Stimulated activated memory B cell treated with anti-CD40 and anti-IgM and Interleukin-4, amounts not matched to agents 10 μg/mL and 1 μg/mL and 100 μg/mL, for 72 hours (primary cell): ENCODE measurements at places on chromosomes 2 and 18.

DNA sequence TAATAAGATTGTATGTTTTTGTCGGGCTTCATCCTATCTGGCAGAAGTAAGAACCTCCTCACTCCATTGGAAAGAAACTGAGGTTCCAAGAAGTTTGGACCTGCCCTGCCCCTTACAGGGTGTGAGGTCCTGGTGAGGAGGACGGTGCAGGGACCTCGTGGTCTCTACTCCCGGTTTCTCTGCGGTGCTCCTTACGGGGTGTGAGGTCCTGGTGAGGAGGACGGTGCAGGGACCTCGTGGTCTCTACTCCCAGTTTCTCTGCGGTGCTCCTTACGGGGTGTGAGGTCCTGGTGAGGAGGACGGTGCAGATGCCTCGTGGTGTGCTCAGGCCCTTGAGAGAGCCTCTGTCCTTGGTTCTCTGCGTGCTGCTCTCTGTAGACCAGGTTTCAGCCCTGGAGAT lies 5.2 kb downstream of the CTDP1 start:
- no peak for ATAC-seq

DNA sequence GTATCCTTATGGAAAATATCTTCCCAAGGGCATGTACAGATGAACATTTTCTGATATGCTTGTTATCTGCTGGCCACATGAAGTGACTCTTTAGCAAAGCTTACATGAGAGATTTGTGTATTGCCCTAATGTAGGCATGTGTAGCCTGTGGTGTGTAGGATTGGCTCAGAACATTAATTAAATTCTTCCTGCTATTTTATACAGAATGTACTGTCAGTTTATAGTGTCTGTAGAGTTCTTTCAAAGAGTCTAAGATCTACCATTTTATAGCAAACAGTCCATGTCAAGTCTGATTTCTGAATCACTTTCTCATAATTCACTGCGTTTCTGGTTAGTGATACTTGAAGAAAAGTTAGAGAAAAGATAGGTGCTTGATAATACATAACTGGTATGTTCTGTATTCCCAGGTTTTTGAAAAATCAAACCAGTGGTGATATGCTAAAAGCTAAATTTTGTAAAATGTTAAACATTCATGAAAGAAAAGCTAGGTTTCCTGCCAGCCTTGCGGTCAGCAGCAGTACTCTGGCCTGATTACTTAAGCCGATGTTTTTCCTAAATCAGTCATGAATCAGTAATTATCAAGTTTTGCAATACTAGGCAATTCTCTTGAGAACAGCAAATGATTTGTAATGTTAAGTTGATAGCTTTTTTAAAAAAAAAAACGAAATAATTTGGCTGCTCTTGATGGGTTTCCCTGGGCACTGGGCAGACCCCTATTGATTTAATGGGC lies 30.9 kb upstream of the EFEMP1 start:
- no peak for ATAC-seq

GRCh38 chr2:230130668-230131364 lies 62.1 kb upstream of the SLC16A14 start:
- ATAC-seq = no peak

DNA sequence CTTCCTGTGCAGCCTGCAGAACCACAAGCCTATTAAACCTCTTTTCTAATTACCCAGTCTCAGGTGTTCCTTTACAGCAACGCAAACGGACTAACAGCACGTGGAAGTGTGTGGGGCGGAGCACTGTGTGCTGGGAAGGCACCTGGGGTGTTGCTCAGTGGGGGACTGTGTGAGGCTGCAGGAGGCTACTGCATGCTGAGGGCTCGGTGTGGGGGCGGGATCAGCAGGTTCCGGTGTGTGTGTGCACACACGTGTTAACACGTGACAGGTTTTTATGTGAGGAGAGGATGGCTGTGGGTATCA lies 58.9 kb downstream of the ANKMY1 start:
- no peak for ATAC-seq

DNA sequence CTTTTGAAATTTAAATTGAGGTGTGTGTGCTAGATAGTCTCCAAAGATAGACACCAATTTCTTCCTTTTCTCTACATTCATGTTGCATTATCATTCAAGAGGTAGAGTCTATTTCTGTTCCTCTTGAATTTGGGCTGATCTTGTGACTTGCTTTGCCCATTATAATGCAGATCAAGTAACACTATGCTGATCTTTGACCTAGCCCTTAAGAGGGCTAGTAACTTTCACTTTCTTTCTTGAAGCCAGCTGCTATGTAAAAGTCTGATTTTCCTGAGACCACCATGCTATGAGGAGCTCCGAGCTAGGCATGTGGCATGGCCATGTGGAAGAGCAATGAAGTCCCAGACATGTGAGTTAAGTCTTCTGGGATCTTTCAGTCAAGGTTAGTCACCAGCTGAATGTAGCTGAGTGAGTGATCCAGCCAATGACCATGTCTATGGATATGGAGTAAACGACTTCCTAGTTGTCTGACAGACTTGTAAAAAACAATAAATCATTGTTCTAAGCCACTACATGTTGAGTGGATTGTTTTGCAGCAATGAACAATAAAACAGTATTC lies 189.4 kb upstream of the CWC22 start:
- ATAC-seq = no peak

GRCh38 chr2:136209561-136210454 lies 91.9 kb upstream of the CXCR4 start:
- no peak for ATAC-seq

- peak; percentile 52 for ATAC-seq
Measured at GRCh38 chr2:218995972-218996711, 2.9 kb upstream of the CRYBA2 start.

DNA sequence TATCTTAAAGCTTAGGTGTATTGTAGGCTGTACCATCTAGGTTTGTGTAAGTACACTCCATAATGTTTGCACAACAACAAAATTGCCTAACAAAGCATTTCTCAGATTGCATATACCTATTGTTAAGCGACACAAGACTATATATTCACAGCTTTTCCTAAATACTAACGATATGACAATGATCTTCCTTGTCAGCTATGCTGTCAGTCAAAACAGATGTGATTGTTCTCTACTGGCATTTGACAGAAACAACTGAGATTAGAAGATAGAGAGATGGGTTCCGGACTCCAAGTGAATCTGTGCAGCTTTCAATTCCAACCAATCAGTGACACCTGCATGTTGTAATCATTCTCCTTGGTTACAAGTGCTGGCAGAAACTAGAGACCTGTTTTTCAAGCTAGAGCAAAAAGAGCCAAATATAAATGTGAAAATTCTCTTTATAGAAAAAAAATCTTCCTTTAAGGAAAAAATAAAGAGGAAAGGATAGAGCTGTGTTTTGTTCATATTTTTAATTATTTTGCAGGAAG lies 1232.3 kb upstream of the SLC39A10 start:
- ATAC-seq = no peak

- ATAC-seq = no peak
Measured at GRCh38 chr2:168811696-168812095, 9.3 kb downstream of the NOSTRIN start.

- no peak for ATAC-seq
Measured at GRCh38 chr2:182946958-182947369, 80.5 kb upstream of the FRZB start.

- no peak for ATAC-seq
Measured at GRCh38 chr2:46988733-46989481, 73.3 kb upstream of the MCFD2 start.

DNA sequence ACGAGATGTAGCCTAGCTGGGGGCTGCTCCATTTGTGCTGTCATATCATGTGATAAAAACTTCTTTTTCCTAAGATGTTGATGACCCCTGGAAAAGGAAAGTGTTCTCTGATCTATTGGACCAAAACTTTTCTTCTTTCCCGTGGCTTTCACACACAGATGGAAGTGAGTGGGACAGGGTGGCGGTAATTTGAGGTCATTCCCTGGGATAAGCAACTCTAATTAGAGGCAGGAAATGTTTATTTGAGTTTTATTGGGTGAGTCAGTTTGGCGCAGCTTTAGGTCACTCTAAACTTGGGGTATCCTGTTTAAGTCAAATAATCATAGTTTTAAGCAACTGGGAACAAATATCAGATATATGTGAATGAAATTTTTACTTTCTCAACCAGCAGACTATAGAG lies 221.0 kb upstream of the EPAS1 start:
- no peak for ATAC-seq

DNA sequence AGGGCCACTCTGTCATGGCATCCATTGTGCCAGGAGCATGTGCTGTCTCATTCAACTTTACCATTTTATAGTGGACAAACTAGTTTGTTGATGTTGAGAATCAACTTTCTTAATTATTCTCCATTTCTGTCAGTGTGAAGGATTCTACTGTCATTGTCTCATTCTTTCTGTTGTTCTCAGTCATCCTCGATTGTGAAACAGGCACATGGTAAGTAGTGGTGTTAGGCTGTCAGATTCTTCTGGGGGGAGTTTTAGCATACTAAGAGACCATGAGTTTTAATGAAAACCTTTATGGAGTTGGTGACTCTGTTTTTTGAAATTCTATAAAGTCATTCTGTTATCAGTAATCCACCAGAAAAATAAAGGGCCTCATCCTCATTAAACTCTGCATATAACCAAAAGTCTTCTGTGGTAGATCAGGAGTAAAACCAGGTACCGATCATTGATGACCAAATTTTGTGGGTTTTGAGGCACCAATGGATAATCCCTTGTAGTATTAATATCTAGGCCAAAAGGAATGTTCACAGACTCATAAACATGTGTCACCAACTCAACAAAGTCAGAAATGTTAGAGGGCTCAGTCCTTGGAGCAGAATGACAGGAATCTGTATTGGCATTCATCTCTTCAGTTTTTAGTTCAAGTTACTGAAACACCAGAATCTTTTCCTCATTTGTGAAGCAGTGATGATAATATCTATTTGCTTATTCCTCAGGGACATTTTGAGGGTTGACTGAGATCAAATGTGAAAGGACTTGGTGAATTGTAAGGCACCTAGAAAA lies 73.2 kb downstream of the CERS6 start:
- no peak for ATAC-seq

GRCh38 chr2:53636596-53636995 lies 131.0 kb upstream of the CHAC2 start:
- no peak for ATAC-seq

DNA sequence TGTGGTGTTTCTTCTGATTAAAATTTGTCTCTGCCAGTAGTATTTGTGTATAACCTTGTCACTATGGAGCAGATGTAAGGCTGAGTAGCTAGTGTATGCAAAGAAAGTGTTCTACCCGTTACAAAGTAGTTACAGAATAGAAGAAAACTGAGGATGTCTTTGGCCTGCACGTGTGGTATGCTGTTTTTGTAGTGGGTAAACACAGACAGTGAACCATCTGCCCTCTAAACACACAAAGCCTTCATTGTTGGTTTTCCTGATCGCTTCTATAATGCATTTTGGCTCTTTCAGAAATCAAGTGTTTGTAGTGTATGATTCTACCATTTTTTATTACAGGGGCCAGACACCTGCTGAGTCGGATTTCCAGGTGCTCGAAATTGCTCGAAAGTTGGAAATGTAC lies 61.5 kb downstream of the FARP2 start:
- no peak for ATAC-seq

DNA sequence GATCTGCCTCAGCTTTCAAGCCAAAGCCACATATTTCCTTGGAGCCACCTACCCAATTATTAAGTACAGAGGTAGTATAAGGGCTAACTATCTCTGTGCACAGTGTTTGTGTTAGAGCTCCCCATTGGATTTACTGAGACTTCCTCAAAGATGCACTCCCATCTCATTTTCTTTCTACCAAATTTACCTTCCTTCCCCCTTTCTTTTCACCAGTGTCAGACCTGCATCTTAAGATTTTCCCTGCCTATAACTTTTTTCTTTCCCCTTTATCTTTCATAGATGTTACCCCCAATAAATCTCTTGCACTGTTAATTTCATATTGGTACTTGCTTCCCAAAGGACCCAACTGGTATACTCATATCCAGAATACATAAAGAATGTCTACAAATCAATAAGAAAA lies 5.9 kb upstream of the REL start:
- ATAC-seq = no peak
